Esophagus squamous epithelium (tissue), 5 donors: ENCODE measurements at places on chromosomes 13 and 19. TPM values are rescaled to one million over a fixed set of nuclear protein-coding genes. Genes with fewer than 3 reads are reported as not detected.

The ZIM2 gene
- not detected for total RNA-seq

The ZNF606 gene
- 13.0 TPM for total RNA-seq

The PRR19 gene
- total RNA-seq: 1.0 TPM

The SEMA6B gene
- total RNA-seq: 0.88 TPM

The KLK15 gene
- not detected for total RNA-seq
